Left kidney (tissue), 8 donors: ENCODE measurements at places on chromosomes 3 and 15.

GRCh38 chr3:197525706-197526105, 30.1 kb downstream of the BDH1 start:
- DNase-seq = no peak

GRCh38 chr15:74954515-74954914, 2.1 kb downstream of the RPP25 start:
- DNase-seq = no peak

- peak; percentile 52 for DNase-seq
Measured at GRCh38 chr3:73727117-73727821, 102.5 kb upstream of the PDZRN3 start.

- no peak for DNase-seq
Measured at GRCh38 chr3:195823280-195823679, 11.6 kb upstream of the MUC4 start.

- no peak for DNase-seq
Measured at GRCh38 chr3:182606905-182607504, 186.3 kb upstream of the ATP11B start.

GRCh38 chr15:93664213-93664956, 567.0 kb upstream of the MCTP2 start:
- DNase-seq = no peak

GRCh38 chr3:127786353-127787070, 35.8 kb downstream of the MGLL start:
- no peak for DNase-seq

DNA sequence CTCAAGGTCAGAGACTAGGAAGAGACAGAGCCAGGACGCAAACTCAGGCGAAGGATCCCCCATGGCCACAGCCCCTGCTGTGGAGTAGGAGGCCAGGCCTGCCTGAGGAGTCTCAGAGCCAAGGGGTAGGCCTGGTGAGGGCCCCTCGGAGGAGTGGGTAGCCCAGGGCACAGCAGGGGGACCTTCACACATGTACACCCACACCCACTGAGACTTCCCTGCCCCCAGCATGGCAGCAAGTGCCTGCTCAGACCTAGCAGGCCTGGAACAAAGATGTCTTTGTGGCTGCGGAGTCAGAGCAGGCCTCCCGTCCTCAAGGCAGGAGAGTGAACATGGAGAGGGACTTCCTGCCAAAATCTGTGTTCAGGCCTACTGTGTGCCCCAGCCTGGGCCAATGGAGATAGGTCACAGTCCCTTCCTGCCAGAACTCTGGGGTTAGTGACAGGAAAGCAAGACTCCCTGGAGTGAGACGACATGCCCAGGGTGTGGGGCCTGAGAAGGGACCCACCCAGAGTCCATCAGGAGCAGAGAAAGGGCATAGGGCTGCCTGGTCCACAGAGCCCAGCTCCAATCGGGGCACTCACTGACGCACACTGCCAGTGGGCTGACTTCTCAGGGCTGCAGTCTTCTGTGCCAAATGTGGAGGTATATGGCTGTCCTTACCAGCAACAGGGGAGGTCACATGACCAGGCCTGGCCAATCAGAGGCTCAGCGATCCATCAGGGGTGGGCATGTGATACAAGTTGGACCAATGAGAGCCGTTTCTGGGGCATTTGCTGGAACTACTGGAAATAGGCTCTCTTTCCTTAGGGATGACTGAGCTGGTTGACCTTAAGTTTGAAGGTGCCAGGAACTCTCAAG, 2.3 kb downstream of the GRIP2 start:
- DNase-seq = no peak

DNA sequence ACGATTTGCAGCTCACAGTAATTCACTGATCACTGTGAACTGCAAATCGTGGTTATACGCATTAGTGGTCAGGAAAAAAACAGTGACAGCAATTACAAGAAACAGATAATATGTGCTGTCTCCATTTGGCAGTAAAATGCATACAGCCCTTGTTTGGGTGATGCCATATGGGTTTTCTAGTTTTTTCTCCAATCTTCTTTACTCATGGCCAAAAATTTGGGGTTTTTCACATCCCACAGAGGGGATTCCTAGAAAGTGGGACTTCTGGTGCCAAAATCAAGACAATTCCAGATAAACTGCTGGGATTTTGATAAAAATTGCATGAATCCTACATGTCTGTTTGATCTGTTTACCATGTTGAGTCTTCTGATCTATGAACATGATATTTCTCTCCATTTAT, 15.6 kb downstream of the NDN start:
- DNase-seq = no peak

DNA sequence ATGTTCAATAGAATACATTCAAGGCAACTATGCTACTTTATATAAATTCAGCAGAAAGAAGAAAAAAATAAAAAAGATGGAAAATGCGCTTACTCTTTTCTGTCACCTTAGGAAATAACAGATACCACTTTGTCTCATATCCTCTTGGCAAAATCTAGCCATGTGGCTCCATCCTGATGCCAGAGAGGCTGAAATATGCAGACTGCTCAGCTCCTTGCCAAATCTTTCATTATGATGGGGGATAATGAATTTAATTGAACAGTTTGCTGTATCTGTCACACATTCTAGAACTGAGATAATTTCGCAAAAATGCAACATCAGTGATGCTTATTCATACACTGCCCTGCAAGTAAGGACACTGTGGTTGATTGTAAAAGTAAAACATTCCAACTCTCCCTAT, 1081.5 kb downstream of the PLOD2 start:
- no peak for DNase-seq

DNA sequence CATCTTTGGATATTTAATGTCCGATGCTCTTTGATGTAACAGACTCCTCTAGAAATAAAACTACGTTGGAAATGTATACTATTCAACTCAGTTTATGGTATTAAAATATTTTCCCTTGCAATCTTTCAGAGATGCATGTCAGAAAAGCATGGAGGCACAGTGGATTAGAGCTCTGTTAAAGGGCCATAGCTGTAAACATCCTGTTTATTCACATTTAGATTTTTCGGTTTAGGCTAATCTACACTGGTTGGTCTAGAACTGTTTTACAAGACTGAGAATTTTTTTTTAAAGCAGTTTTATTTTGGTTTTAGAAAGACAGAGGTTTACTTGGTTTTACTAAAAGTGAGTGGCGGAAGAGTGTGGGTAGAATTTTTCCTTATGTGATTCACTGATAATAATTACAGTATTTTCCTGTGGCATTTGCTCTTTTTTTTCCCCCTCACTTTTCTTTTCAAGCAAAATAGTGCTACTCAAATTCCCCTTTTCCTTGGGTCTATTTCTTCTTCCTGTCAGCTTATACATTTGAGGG, 132.1 kb downstream of the IL1RAP start:
- no peak for DNase-seq

GRCh38 chr3:129429080-129429451, 630 bp upstream of the EFCAB12 start:
- DNase-seq = no peak

DNA sequence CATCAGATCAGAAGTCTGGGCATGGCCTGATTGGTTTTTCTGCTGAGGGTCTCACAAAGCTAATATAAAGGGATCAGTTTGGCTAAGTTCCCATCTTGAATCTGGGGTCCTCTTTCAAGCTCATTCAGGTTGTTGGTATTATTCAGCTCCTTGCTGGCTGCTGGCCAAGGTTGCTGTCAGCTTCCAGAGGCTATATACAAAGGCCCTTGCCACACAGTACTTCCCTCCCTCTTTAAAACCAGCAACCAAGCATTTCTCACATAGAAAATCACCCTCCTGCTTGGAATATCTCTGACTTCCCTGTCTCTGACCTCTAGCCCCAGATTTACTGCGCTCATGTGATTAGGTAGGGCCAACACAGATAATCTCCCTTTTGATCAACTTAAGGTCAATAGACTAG, 442.9 kb downstream of the ERC2 start:
- no peak for DNase-seq

- DNase-seq = no peak
Measured at GRCh38 chr3:169391672-169392071, 271.8 kb downstream of the MECOM start.

GRCh38 chr15:82880704-82881103, 71.3 kb downstream of the WHAMM start:
- DNase-seq = no peak

GRCh38 chr15:38695249-38696108, 130.9 kb upstream of the RASGRP1 start:
- no peak for DNase-seq

DNA sequence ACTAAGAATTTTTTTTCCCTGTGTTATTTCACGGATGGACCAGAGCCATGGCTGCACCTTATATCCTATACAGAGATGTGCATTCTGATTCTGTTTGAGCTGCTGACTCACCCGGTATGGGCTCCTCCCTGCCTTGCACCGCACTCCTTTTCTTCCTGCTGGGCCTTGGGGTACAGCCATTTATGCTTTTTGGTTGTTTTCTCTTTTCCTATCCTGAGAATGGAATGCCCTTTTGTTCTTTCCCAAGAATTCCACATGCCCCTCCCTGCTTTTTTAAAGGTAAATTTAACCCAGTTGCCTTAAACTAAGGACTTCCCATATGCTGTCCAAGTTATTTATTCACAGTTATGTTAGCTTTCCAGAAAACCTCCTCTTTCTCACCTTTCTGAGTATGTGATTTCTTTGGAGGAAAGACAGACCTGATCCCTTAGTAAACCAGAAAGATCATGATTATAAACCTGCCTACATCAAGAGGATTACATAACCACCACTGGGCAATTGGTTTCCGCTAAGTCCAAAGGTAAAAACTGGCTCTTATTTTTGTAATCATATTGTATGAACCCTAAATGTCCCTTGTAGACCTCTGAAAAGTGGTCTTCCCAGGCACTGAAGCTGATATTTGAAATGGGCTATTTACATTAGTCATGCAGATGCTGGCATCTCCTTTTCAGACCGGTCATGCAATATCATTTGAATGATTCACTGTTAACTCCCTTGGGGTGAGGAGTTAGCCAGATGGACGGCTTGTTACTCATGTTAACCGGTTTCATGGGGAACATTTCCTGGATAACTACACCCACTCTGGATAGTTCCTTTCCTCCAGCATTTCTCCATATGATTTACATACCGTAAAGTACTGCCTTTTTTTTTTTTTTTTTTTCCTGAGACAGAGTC, 45.5 kb downstream of the TMOD3 start:
- no peak for DNase-seq

DNA sequence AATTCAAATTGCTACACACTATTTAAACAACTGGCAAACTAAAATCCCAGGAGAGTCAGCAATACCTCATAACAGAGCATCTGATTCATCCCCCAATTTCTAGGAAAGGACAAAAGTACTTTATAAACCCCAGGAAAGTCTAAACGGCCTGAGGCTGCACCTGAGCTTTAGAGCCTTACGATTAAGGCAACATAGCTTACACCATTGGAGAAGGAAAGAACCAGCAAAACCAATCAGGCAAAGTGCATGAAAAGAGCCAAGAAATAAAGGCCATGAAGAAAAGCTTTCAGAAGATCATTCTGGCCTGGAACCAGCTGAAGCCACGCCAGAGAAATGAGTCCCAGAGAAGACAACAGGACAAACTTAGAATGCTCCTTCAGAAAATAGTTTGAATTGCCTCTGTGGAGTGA, 48.1 kb downstream of the PTPN9 start:
- no peak for DNase-seq

DNA sequence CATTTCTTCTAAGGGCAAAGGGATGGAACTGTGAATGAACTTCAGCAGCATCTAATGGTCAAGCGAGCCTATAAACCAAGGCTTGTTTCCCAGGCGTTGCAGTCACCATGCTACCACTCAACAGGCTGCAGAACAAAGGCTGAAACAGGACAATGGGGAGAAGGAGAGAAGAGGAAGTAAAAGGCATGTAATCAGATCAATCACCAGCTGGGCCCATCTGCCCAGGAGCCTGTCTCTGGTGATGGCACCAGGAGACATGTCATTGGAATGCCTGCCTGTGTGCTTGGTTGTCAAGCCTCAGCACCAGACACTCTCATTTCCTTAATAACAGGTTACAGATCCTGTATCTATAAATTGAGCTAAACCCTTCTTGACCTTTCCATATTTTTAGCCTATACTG, 81.7 kb upstream of the UMPS start:
- DNase-seq = no peak

DNA sequence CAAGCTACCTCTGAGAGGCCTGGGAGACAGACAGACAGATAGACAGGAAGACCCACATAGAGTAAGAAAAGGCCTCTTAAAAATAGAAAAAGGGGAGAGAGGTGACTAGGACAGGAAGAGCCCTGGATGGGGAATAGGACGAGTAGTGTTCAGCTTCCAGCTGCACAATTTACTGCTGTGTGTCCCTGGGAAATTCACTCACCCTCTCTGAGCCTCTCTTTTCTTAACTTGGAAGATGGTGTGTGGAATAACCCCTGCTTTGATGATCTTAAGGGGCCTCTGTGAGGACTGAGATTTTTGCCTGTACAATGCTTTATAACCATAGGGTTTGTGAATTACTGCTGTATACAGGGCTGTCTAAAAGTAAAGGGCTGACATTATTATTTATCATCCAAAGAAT, 37.5 kb downstream of the FEM1B start:
- DNase-seq = no peak

DNA sequence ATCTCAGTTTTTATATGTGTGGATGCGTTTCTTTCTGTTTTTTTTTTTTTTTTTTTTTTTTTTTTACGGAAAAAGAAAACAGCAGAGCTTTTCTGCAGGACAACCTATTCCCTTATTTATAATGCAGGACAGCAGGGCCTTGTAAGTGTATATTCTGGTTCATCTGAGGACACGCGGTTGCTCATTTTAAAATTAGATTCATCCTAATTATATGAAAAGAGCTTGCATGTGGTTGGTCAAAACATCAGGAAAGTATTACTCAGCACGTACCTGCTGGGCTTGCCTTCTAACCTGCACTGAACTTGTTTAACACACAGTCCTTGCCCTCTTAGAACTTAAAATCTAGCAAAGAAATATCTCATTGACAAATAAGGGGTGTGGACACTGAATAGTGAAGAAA, 13.5 kb downstream of the THRB start:
- DNase-seq = no peak

DNA sequence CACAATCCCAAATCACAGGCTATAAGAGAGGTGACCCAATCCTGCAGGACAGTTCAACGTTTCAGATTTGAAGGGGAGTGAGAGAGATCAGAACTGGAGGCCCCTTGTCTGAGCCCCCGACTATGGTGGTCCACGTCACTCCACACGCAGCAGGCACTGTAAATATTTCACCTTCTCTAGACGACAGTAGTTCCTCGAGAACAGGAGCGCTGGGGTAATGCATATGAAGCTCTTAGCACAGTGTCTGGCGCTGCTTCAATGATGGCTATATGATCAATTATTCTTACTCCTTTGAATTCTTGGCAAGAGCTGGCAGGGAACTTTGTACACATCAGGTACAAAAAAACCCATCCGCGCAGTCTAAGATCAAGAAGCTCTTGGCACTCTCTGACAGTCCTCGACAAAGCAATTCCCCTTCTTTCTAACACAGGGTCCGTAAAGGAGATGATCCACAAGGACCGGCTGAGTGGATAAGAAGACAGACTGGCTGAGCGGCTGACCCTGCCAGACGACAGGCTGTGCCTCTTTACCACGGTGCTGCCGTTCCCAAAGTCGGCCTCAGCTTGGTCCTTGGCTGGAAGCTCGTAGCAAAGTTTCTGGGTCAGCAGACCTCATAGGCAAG, 522 bp upstream of the NRROS start:
- no peak for DNase-seq

DNA sequence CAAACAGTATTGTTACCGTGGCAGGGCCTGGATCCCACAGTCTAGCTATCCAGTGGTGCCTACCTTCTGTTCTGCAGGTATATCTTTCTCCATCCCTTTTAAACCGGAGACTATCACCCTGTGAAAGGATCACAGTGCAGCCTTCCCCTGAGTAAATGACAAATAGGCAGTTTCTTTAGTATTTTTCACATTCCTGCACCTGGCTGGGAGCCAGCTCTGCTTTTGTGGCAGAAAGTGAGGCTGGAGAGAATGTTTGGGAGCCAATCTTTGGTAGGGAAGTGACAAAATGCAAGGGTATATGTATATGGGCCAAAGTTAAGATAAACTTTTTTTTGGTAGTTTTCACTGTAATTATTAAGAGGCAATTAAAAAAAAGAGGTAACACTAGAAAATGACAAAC, 54.8 kb downstream of the ARHGEF26 start:
- no peak for DNase-seq
